Heart right ventricle (tissue), 16 donors: ENCODE measurements at places on chromosomes 3 and 15. TPM values are rescaled to one million over a fixed set of nuclear protein-coding genes. Genes with fewer than 3 reads are reported as not detected.
A peak's percentile ranks its signal among the peaks of the same experiment; 100 is the strongest.

GRCh38 chr3:19688767-19689166, 245.2 kb downstream of the EFHB start:
- no peak for DNase-seq

DNA sequence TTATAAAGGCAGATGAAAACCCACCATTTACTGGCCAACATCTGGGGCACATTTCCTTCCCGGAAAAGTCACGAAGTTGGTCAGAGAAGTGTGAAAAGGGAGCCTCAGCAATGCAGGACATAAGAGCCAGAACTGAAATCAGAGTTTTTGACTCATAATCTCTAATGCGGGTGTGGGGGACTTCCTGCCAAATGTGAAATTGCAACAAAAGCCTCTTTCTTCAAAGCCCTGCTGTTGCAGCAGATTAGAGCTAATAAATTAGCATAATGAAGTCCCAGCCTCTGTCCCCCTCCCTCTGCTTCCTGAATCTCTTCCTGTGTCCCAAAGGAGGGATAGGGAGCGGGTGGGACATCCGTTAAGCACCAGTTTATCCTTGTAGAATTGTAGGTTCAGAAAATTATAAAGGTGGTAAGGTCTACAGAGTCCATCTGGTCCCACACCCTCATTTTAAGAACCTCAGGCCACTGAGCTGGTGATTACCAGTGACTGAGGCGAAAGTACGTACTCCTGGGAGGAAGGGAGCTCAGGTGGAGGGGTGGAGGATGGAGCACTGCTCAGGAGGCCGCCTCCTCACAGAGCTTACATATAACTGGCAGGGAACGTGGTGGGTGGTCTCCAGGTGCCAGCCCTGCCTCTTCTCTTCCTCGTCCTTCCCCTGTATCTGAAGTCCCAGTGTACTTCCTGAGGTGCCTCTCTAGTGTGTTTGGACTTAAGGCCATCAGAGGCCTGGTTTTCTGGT, 35.0 kb downstream of the ST6GAL1 start:
- DNase-seq, result no peak

DNA sequence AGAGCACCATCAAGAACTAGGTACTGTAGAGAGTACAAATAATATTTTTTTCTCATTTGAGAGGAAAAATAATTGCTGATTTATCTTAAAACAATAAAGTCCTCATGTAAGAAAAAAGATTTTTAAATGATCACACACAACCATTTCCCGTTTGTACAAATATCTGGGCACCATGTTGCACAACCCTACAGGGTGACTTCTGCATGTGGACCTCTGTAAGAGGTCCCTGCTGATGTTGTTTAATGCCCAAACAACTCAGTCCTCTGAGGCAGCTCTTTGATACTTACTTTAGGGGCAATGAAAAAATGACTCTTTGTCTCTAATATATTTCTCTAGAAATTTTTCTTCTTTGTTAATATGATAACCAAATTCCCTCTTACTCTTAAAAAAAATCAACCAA, 168.1 kb upstream of the SATB1 start:
- no peak for DNase-seq

DNA sequence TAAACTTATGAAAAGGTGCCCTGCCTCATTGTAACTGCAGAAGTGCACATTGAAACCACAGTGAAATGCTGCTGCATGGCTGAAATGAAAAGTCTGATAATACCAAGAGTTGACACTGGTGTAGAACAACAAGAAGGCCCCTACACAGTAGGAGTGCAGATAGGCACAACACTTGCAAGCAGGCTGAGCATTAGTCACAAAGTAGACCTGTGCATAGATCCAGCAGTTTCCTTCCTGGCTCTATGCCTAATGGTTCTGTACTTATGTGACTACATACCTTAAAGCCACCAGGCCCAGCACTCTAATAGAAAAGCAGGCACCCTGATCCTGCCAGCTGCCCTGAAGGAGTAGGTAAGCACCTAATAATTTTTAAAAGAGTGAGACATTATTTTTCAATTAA, 41.8 kb downstream of the PRR23E start:
- no peak for DNase-seq

DNA sequence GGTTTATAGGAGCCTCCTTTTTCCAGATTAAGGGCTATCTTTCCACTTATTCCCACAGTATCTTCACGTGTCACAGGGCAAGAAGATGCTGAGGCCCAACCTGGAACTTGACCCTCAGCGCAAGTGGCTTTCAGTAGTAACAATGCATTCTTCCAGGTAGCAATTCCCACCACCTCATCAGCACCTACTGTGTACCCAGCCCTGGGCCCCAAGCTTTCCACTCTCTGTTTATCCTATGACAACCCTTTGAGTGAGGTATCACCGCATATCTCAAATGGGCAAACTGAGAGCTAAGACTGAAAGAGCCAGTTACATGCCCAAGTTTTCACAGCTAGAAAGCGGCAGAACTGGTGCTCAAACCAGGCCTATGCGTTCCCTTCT, 88.2 kb downstream of the CPN2 start:
- no peak for DNase-seq

- DNase-seq, result peak; percentile 60
These were observed 87.0 kb downstream of the KLHL25 start for GRCh38 chr15:85707519-85708338.

DNA sequence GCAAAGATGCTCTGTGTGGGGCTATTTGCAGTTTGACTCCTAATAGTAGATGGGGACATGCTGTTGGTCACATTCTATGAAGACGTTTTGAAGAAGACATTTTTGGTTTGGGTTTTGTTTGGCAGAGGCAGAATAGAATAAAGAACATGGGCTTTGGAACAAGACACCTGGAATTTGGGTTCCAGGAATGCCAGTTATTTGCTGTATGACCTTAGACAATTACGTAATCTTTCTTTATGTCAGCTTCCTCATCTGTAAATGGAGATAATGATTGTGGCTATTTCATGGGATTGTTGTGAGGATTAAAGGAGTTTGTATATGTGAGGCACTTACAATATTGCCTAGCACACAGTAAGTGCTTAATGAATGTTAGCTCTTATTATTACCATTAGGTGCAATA, 91.6 kb downstream of the MESD start:
- DNase-seq, result no peak

PLA2G4D gene
- polyA plus RNA-seq, result not detected

FAM81A gene
- 1.3 TPM for polyA plus RNA-seq

SLC9C1 gene
- polyA plus RNA-seq, result 0.51 TPM

SI gene
- not detected for polyA plus RNA-seq

KLF15 gene
- polyA plus RNA-seq, result 30.1 TPM

TMEM207 gene
- polyA plus RNA-seq, result not detected

WNT5A gene
- polyA plus RNA-seq, result 0.33 TPM

GHSR gene
- polyA plus RNA-seq, result not detected

AP4E1 gene
- polyA plus RNA-seq, result 3.4 TPM

ISL2 gene
- polyA plus RNA-seq, result not detected

OCA2 gene
- 0.04 TPM for polyA plus RNA-seq
